Ureter (tissue), 1 donor: ENCODE measurements at places on chromosomes 11 and 22. TPM values are rescaled to one million over a fixed set of nuclear protein-coding genes. Genes with fewer than 3 reads are reported as not detected.
A peak's percentile ranks its signal among the peaks of the same experiment; 100 is the strongest.

GRCh38 chr11:19813158-19813879 is 100.7 kb downstream of the NAV2 start:
- no peak for DNase-seq

GRCh38 chr11:16430674-16431073 is 74.3 kb upstream of the SOX6 start:
- DNase-seq = no peak

DNA sequence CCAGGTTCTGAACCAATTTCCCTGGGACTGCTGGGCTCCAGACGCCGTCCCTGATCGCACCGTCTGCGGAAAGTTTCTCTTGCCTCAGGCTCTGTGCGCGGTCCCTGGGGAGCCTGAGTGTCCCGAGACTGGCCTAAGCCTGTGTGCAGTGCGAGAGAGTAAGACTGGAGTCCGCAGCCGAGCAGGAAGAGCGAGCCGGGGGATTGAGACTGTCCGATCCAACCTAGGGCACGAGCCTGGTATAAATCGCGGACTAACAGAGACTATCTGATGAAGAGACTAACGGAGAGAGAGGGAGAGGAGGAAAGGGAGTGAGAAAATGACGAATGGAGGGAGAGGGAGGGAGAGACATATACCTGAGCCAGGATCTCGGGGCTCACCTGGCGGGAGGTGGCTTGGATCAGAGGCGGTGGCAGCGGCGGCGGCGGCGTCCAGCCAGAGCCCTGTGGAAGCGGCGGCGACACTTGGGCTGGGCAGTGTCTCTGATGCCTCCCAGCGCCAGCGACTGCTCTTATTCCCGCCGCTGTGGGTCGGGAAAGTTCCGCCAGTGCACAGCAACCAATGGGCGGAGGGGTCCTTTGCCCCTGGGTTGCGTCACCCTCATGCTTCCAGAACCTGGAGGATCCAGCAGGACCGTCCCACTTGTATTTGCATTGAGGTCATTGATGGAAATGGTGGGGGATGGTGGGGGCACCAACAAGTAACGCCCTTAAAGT is at the start of gene CALCA:
TSS of gene CALCA (minus strand) at position 487 of the 716 bp plus-strand sequence. CDS start 1,159 bp downstream, outside the sequence.
- DNase-seq = no peak

DNA sequence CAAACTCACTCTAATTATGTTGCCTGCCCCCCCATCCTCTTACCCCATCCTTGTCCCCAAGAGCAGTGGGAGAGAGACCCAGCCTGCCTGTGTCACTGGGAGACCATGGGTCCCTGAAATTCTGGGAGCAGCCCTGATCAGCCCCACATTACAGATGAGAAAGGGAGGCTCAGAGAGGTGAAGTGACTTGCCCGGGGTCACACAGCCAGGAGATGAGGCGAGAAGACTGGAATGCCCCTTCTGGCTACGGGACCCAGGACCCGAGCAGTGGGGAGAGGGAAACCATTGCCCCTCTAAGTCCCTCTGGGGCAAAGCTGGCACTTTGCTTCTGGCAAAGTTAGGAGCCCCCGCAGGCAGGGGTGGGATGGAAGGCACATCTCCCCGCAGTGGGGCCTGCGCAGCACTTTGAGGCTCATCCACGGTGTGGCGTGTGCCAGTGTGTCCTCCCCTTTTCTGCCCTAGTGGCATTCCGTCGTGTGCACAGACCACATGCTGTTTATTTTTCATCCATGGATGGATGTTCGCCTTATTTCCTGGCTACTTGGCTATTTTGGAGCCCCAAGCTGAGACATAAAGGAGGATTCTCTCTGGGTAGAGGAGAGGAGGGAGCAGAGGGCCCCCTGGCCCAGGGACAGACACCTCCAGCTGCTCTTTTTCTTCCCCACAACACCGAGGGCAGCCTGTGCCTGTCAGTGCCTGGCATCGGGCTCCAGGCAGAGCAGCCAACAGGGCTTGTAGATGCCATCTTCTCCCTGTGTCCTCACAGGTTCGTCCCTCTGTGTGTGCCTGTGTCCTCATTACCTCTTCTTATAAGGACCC is 3.7 kb upstream of the FGF3 start:
- no peak for DNase-seq

DNA sequence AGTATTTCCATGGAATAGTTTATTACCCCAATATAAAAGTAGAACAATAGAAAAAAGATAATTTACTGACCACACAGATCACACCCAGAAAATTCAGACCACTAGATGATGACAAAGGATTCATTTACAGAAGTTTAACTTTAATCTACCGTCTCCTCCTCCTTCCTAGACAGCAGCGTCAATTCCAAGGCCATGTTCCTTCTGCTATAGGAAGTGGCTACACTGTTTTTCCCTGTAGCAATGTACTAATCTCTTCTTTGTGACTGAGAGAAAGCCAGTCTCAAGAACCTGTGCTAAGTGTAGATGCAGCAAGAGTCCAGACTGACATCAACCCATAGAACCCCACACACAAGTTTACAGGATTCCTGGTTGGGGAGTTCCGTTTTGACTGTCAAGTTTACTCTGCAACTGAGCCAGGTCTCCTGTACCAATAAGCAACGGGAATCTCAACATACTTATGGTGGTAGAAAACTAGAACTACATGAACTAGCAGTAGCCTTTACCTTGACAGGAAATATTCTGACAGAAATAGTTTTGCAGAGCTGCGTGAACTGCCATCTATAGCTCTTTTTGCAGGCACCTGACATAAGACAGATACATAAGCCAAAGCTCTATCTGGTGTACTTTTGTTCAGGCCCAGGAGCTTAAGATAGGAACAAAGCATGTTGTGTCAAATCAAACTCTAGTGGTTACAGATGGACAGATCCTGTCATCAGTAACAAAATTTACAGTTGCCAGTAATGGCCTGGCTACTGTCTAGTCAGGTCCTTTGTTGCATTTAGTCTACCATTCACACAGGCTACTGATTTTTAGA is 42.9 kb downstream of the MRTFA start:
- DNase-seq = no peak

DNA sequence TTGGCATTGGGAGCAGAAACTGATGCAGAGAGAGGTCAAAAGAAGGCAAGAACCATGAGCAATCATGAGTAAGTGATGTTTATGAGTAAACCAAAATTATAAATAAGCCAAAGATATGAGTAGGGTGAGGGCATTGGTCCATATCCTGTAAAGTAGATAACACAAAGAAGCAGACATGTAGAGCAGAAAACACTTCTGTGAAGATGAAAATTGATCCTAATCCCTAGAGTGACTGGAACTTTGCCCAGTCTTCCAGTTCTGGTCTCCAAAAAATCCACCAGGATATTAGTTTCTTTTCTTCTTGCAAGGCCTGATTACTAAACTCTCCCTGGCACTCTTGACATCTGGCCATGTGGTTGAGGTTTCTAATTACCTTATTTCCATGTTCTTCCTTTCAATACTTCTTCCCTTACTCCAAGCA is 13.7 kb upstream of the DRD2 start:
- no peak for DNase-seq

- peak; percentile 39 for DNase-seq
Measured at GRCh38 chr11:2587132-2587930, 112.5 kb downstream of the KCNQ1OT1 start.

- DNase-seq = peak; percentile 60
Measured at GRCh38 chr11:64619811-64620380, 28.9 kb downstream of the SLC22A12 start.

GRCh38 chr11:113014262-113015097 is 53.3 kb downstream of the NCAM1 start:
- no peak for DNase-seq

DNA sequence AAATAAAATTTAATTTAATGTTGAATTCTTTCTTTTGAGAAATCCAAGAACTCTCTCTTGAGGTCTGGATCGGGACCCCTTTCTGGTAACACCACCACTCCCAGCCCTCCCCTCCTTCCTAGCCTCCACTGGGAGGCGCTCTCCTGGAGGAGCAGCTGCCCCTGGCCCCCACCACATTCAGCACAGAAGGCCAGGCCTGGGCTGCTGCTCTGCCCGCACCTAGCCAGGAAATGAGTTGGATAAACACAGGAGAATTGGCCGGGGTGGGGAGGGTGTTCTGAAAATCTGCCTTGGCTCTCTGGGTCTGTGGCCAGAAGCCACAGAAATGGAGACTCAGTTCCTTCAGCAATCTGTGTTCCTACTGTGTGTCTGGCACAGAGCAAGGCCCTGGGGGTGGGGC is 31.2 kb downstream of the C22orf42 start:
- DNase-seq = no peak

GRCh38 chr11:32121012-32121411 is 30.1 kb downstream of the RCN1 start:
- no peak for DNase-seq

DNA sequence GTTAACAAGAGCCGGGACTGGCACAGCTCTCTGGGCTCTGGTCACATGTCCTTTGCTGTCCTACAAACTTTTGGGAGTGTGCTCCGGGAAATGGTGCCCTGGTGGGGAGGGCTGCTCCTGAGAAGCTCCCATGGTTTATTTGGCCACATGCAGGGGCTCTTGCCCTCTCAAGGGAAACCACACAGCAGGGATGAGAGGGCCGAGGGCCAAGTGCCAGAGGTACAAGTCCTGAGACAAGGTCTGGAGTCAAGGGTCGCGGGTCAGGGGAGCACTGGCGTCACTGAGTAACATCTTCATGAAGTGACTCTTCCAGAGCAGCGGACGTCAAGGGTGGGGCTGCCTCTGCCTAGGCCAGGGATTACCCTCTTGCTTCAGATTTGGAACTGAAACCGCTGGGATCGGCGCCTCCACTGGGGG is 1160.6 kb downstream of the TBC1D22A start:
- DNase-seq = no peak

DNA sequence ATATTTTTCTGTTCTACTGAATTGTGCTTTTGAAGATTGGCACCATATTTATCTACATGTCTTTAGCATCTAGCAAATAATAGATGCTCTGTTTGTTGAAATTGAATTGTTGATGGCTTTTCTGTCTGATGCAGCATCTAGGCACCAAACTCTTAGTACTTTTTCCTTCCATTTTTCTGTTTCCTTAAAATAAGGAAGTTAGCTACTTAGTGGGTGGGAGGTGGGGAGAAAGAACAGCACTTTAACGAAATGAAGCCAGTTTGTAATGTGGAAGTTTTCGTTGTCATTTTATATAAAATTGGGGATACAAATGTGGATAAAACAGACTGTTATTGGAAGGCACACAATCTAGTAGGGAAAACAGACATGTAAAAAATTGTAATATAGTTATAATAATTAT is 76.6 kb downstream of the HIPK3 start:
- no peak for DNase-seq

DNA sequence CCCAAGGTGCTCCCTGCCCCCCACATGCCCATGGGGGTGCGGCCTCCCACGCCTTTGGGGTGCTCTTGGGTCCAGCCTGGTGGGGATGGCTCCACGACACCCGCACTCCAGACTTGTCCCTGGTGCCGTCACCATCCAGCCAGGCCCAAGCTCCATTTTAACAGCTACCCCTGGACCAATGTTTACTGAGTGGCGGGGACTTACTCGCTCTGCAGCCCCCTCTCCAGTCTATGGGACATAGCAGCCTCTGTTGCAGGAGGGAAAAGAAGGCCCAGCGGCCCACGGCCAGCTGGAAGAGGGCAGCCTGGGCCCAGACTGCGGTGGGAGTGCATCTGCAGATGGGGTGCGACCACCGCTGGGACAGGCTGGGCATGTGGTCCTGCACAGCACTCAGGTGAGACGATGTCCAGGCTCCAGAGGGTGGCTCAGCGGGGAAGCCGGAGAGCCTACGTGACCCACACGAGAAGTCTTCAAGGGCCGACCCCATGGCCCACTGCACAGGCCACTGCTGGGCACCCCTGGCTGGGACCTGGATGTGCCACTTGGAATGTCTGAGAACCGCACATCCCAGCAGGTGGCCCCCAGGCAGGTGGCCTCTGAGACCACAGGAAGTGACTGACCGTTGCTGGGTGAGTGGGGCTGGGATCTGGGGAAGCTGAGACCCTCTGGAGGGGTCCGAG is 18.1 kb downstream of the IL17REL start:
- DNase-seq = no peak

GRCh38 chr11:120119121-120119520 is 18.8 kb downstream of the TRIM29 start:
- DNase-seq = no peak

DNA sequence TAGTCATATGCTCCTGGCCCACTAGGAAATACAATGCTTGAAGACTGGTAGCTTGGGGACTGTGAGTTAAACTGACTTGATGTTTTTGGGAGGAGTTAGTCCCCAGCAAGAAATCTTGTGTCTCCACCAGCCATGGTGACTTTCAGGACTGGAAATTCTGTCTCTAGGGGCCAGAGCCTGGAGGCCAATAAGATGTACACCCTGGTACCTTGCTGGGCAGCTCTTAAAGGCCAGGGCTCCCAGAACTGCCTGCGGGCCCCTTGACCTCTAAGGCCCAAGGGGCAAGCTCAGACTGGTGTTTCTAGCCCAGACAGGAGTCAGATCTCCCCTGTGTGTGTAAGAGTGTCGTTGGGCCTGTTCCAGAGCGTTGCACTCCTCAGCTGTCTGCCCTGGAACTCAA is 128.7 kb upstream of the C11orf58 start:
- DNase-seq = no peak

GRCh38 chr11:8178297-8178696 is 9.5 kb upstream of the RIC3 start:
- no peak for DNase-seq

DNA sequence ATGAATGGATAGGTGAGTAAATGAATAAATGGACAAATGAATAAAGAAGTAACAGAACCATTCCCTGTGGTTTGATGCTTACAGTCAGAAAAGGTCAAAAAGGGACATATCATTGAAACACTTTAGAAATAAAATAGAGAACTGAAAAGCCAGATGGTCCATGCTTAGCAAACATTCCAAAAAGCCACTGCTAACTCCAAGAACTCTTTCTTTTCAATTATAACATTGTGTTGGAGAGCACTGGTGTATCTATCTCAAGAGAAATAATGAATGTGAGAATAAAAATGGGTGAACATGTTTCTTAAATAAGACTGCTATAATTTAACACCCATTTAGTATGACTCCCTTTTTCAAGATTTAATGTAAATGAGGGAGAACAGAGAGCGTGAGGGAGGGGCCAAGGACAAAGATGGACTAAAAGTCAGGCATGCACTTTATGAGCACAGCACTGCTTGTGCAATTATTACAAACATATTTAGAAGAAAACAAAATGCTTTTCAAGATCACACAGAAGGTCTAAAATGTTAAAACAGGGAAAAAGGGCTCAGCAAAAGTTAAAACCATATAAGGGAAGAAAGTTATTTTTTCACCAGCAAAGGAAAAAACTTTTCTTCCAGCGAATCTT is 224.3 kb upstream of the PITPNB start:
- DNase-seq = no peak

PLAAT5 gene
- 2.1 TPM for total RNA-seq

ZP1 gene
- total RNA-seq = not detected

GRK2 gene
- 75.9 TPM for total RNA-seq

ADORA2A gene
- 3.3 TPM for total RNA-seq

MRPL23 gene
- 40.5 TPM for total RNA-seq

CHADL gene
- 8.9 TPM for total RNA-seq

MAP4K2 gene
- total RNA-seq = 14.0 TPM

TRIM44 gene
- 93.6 TPM for total RNA-seq

PGA3 gene
- total RNA-seq = not detected
